ENCODE measurements at places on chromosomes 3 and 15. TPM values are rescaled to one million over a fixed set of nuclear protein-coding genes. Genes with fewer than 3 reads are reported as not detected.

DNA sequence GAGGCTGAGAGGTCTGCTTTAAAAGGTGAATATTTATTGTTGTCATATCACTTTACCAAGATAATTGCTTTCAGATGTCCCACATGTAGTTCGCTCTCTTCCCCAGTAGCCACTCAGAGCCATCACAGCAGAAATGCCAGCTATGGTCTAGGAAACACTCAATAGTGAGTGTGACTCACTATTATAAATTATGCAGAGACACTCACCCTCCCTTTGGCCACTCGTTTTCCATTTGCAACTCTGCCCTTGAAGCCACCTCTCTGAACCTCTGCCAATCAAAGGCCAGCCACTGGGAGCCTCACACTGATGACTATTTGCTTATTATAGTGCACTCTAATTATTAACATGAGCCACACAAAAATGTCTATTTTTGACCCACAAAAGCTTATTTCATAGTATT is 328.1 kb upstream of the ATP10A start:
- DNase-seq: no peak

DNA sequence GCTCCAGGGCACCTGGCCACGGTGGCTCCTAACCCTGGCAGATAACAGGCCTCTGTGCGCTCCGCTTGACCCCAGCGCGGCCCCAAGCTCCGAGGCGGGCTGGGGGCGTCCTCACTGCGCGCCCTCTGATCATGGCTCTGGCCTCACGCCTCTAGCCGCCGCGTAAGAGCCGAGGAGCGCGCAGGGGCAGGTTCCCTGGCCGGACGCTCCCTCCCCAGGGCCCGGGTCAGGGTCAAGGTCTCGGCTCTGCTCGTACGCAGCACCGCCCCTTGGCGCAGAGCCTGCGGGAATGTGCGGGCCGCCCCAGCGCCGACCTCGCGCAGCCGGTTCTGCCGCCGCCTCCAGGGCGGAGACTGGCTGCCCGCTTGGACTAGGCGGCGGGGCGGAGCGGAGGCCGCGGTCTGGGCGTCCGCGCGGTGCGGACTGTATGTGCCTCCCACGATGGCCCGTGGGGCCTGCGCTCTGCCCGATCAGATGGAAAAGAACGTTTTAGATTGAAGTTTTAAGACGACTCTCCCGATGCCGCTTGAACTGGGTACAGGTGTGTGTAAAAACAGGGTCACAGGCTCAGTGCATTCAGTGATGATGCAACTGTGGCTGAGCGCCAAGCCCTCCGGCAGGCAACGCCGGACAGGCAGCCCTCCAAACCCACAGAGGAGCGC is 40.8 kb downstream of the CHST14 start:
- peak; percentile 93 for DNase-seq

DNA sequence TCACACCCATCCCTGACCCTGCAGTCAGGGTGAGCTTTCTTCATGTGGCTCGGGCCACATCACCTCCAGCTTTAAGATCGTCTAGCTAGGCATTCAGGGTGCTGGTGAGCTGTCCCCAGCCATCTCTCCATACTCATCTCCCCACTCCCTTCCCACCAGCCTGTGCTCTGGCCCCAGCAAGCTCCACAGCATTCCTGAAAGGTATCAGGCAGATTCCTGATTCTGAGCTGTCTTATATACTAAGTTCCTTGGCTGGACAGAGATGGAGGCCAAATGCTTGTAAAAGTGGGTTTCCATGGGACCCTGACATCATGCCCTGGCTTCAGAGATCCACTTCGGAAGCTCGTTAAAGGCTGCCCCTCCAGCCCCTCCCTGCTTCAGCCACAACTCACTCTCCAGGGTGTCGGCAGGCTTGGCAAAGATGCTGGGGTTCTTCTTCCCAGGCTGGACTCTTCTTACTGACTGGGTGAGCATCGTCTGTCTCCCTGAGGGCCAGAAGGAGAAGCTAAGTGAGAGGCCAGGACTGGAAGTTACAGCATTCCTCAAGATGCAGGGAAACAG is 3.9 kb downstream of the CILP start:
- no peak for DNase-seq

DNA sequence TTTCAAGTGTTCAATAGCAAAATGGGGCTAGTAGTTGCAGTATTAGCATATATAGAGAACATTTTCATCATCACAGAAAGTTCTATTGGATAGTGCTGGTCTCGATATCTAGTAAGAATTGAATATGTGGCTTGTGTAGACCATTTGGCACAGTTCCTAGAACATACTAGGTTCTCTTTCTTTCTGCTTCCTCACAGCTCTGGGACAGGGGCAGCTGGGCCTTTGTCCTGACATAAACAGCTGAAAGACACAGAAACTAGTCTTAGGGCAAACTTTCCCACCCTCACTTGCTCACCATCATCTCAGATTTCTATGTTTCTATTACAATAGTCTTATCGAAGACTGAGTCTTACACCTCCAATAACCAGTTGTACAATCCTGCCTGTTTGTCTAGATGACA is 63.7 kb upstream of the DLG1 start:
- no peak for DNase-seq

DNA sequence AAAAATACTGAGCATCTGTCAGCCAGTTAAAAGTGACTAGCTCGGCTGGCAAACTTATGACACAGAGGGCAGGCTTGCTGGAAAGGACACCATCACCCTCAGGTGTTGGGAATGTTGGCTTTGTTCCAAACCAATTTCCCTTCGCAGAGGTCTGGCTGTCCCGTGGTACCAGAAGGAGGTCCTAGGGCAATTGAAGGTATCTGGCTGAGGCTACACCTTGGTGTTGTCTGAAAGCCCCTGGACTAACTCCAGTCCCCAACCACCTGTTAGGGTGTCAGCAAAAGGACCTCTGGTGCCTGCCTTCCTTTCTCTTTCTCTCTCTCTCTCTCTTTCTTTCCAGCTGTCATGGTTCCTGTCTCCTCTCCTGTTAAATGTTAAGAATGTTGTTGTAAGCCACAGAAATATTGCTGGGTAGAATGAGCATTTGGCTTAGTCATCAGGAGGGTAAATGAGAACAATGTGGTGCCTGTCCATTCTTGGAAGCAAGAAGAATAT is 12.5 kb downstream of the PRR20G start:
- no peak for DNase-seq

- DNase-seq: no peak
Measured at GRCh38 chr3:136667081-136667480, 85.1 kb downstream of the STAG1 start.

KNG1 gene
- 0.37 TPM for total RNA-seq

All from left ventricle myocardium superior (tissue), 1 donor.